Stimulated activated CD8-positive, alpha-beta memory T cell treated with anti-CD3 and anti-CD28 coated beads, Interleukin-7, amount 100 ng/mL, for 24 hours (primary cell): ENCODE measurements at places on chromosomes 12 and 14.

GRCh38 chr14:62468946-62469345 lies 576.3 kb downstream of the KCNH5 start:
- DNase-seq = no peak

DNA sequence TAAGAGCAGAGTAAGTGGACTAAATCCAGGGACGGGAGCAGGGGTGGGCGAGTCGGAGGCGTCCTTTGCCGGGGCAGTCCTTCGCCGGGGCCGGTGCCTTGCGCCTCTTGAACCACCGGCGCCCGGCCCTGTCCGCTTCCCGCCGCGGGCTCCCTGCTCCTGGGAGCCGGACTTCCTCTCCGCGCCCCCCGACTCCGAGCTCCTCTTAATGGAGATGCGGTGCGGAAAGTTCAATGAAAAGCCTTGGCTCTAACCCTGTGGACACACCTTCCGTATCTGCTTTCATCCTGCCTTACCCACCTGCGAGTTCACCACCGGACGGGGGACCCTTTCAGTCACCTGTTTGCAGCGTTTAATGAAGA lies 412 bp downstream of the FGFR1OP2 start:
- no peak for DNase-seq

DNA sequence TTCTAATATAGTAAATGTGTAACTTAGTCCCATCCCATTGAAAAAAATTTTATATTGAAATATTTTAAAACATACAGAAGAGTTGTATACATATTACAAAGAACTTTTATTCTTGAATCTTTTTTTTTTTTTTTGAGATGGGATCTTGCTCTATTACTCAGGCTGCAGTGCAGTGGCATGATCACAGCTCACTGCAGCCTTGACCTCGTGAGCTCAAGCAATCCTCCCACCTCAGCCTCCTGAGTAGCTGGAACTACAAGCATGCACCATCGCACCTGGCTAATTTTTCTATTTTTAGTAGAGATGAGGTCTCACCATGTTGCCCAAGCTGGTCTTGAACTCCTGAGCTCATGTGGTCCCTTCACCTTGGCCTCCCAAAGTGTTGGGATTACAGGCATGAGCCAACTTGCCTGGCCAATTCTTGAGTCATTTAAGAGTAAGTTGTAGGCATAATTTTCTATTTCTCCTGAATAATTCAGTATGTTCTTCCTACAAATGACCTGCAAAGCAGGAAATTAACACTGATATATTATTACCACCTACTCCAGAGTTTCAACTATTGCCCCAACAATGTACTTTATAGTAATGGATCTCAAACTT lies 153.0 kb upstream of the BMP4 start:
- DNase-seq = no peak

GRCh38 chr12:53179687-53180219 lies 769 bp upstream of the ZNF740 start:
- DNase-seq = no peak

DNA sequence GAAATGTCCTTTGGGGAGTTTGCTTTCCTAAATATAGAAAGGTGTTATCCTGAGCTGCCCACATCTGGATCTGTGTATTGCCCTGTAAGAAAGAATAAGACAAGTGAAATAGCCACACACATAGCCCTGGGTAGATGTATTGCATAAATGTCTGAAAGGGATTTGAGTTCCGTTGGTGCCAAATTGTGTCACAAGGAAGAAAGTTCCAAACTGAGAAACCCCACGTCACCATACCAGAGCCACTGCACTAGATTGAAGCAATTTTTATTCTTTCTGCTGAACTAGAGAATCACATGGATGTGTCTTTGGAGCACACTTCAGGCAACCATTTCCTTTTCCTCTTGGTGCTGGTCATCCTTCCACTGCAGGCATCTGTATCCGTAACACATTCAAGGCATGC lies 5.0 kb downstream of the RNASE9 start:
- DNase-seq = no peak

DNA sequence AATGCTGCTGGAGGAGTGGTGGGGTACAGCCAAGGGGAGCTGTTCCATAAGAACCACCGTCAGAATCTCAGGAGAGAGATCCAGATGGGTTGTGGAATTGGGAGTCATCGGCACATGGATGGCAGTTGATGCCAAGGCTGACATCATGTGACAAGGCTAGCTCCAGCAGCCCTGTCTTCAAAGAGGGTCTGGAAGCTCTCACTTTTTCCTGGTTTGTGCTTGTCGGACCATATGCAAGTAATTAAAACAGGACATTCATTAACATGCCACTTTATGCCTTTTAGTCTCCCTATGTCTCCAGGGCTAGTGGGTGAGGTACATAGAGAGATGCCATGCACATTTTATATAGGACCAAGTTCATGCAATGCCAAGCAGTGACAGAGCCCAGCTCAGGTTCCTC lies 211.8 kb downstream of the CRADD start:
- no peak for DNase-seq

DNA sequence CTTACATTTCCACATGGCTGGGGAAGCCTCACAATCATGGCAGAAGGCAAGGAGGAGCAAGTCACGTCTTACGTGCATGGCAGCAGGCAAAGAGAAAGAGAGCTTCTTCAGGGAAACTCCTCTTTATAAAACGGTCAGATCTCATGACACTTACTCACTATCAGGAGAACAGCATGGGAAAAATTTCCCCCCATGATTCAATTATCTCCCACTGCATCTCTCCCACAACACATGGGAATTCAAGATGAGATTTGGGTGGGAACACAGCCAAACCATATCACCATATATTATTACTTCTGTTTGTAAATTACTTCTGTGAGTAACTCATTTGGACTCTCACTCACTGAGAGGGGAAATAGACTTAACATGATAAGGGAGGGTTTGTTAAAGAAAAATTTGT lies 1496.8 kb upstream of the TMEM132C start:
- no peak for DNase-seq

- no peak for DNase-seq
These were observed 48.5 kb downstream of the SAV1 start for GRCh38 chr14:50619569-50620141.

DNA sequence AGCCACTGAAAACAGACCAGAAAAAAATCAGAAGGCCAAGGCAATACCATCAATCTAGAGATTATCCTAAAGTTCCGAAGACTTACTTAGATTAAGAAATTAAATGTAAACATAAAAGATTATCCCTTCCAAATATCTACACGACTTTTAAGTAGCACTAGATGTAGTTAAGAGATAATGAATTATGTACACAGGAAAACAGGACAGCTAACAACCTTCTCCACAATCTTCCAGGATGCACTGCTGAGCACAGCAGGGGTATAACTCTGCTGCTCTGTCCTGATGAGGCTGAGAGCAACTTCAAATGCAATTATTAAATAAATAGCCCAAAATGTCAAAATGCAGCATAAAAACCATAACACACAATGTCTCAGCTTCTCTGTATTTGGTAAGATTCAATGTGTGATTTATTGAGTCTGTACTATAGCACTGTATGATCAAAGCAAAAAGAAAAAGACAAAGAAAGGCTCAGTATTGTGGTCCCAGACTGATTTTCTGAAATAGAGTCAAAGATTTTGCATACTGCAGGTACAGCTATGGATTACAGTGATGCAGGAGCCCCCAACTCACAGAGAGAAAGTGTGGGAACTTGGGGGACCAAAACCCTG lies 56.9 kb downstream of the TMTC1 start:
- DNase-seq = no peak

GRCh38 chr12:111602348-111602747 lies 3.2 kb upstream of the ATXN2 start:
- DNase-seq = no peak

GRCh38 chr12:120538281-120539156 lies 4.4 kb downstream of the RNF10 start:
- DNase-seq = no peak

DNA sequence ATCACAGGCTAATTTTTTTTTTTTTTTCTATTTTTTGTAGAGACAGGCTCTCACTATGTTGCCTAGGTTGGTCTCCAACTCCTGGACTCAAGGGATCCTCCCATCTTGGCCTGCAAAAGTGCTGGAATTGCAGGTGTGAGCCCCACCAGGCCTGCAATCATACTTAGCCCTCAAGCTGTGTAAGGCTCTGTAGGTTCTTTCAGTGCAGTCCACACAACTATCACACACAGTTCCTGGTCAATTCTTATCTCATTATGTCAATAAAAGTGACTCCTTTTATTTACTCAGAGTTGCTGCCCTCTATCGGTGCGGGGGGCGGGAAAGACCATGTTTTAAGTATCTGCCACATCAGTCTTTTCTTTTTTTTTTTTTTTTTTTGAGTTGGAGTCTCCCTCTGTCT lies 29.0 kb downstream of the SLC2A3 start:
- no peak for DNase-seq

DNA sequence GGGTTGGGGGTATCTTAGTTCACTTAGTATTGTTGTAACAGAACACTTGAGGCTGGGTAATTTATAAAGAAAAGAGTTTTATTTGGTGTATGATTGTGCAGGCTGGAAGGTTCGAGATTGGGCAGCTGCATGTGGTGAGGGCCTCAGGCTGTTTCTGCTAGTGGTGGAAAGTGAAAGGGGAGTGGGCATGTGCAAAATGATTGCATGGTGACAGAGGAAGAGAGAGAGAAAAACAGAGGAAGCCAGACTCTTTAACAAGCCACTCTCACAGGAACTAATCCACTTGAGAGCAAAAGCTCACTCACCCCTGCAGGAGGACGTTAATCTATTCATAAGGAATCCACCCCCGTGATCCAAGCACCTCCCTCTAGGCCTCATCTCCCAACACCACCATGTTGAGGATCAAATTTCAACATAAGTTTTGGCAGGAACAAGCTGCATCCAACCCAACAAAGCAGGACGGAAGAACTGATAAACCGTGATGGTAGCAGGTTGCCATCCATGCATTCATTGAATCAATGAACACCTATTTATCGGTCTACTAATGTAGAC lies 165.0 kb upstream of the GZMB start:
- no peak for DNase-seq

DNA sequence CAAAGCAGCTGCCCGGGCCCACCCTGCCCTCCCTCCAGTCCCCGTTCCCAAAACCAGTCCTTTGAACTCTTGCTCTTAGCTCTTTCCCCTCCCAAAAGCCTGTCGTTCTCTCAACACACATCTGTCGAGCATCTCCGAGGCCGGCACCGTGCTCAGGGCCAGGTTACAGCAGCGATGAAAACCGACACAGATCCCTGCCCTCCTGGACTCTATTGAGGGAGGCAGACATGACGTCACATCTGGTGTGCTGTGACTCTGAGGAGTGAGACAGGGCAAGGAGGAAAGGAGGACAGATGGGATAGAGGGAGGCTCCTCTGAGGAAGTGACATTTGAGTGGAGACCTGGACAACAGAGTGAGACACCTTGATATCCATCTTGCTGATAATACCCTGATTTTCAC lies 34.6 kb upstream of the PWP1 start:
- DNase-seq = no peak

- DNase-seq = no peak
These were observed 4.3 kb downstream of the DLST start for GRCh38 chr14:74886001-74886400.

DNA sequence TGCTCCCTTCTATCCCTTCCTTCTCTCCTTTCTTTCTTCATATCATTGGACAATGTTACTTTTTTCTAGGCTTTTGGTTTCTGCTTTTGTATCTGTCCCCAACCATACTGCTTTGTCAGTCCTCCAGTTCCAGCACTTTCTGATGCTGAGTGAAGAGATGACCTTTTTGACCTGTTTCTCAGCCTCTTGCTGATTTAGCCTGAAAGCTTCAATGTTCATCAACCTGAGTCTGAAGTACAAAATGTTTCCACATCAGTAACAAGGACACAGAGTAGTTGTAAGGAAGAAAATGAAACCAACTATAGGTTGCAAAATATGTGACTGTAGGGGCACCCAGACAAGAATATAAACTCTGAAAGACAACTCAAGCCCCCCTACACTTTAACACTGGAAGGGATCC lies 25.2 kb upstream of the AKAP6 start:
- DNase-seq = no peak

- no peak for DNase-seq
These were observed 51.1 kb downstream of the GTF2A1 start for GRCh38 chr14:81169711-81170103.

- no peak for DNase-seq
These were observed 30.1 kb upstream of the ZFP36L1 start for GRCh38 chr14:68822926-68823325.

DNA sequence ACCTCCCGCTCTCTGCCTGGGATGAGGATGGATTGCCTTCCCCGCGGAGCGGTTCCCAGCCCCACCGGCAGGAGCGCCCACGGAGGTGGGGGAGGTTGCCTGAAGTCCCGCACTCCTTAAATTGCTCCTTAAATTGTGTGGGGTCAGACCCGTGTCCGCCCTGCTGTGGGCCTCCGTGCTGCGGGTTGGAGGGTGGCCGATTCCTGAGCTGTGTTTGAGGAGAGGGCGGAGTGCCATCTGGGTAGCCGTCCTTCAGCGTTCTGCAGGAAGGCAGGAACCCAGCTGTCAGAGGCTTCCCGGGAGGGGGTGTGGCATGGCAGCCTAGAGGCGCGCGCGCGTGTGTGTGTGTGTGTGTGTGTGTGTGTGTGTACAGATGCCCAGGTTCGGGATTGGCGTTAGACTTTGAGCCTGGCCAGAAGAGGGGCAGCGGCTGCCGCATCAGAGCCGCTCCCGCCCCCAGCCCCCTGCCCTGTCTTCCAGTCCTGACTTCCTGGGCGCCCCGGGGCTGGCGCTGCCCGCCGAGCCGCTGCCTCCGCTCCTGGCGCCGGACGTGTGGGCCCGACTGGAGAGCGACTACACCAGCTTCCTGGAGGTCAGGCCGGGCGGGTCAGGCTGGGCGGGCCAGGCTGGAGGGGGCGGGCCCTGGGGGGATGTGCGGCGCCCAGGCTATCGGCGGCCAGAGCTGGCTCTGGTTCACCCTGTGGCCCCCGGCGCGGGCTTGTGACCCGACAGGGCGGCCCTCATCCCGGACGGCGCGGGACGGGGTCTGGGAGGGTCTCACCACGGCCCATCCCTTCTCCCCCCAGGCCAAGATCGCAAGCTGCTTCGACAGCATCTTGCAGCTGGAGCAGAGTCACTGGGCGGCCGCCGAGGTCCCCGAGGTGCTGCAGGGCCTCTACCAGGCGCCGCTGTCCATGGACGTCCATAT lies 9.2 kb downstream of the EXOC3L4 start:
- no peak for DNase-seq

- DNase-seq = no peak
These were observed 869.2 kb downstream of the SLC6A15 start for GRCh38 chr12:84043355-84043754.

DNA sequence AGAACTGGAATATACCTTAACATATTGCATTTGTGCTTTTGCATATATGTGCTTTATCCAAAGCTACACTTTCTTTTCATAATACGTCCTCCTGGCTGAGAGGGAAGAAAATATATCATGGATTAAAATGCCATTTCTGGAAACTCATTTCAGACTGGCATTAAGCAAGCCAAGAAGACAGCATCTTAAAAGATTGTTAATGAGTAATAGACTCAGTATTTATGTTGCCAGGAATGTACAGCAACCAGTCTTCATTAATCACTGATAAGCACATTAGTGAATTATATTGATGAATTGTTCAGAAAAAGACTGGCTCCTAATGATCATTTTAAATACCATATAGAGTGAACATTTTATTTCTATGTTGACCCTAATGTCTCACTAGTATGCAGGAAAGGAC lies 134.9 kb upstream of the IFNG-AS1 start:
- DNase-seq = no peak
